Tibial artery (tissue), 4 donors: ENCODE measurements at places on chromosomes 16 and 17.

DNA sequence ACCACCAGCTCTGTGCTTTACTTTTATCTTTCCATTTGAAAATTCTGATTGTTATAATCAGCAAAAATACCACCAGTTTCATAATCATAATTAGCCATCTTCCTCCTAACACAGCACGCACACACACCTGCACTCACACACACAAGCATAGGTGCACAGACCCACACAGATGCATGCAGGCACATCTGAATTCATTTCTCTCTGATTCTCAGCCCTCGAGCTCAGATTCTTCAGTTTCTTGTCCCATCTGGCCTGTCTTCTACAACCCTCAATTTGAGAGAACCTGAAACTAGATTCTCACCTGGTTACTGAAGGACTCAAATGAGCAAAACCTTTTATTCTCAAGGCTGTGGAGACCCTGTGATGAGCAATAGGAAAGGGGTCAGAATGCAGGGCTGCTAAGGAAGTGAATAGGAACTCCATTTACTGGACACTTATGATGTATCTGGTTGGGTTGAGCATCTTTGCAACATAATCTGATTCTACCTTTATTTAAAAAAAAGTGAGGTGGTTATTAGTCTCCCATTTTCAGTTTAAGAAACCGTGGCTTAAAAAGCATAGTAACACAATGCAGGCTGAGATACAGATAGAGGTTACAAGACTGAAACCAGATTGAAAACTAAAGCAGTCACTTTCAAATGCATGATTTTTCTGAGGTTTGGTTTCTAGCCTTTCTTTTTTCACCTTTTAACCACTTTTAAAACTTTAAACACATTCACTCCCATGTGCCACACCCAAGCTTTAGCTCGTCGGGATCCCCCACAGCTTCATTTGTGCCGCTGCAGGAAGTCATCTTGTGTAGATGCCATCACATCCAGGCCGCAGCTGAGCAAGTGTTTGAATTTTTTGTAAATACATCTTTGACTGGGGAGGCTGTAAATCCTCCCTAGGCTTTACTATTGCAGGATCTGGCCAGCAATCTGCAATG, 9.4 kb downstream of the KRT33A start:
- no peak for DNase-seq

GRCh38 chr17:38568274-38568673, 37.5 kb downstream of the SRCIN1 start:
- DNase-seq = no peak

GRCh38 chr16:87145181-87146176, 171.7 kb downstream of the C16orf95 start:
- no peak for DNase-seq

- DNase-seq = no peak
These were observed 28.9 kb downstream of the LITAF start for GRCh38 chr16:11557801-11558200.

- no peak for DNase-seq
These were observed 440 bp downstream of the C16orf96 start for GRCh38 chr16:4556580-4556979.

DNA sequence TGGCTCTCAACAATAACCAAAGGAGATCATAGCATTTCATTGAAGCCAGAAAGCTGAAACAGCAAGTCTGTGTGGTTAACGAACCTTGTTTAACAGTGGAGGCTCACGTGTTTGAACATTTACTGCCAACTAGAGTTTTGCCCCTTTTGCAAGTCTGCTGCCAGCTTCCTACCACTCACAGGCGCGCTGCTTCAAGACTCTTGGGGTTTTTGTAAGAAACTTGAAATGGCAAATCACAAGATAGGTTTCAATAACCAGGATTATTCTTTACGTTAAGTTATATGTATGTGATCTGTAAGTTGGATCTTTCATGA, 1.2 kb downstream of the SNTB2 start:
- DNase-seq = no peak
